ENCODE measurements at places on chromosomes 13 and 19.

GRCh38 chr13:53324656-53325055 is 296.0 kb downstream of the OLFM4 start:
- no peaks in the 10 kb centered on the region for H3K36me3 ChIP-seq
- no peak overlapping the region for H3K4me3 ChIP-seq
- DNase-seq = no peak
- no peak overlapping the region for H3K27ac ChIP-seq
- H3K4me1 ChIP-seq = no peaks in the 10 kb centered on the region

- H3K4me3 ChIP-seq = no peak overlapping the region
- no peak for DNase-seq
- no peaks in the 10 kb centered on the region for H3K36me3 ChIP-seq
These were observed 24.2 kb downstream of the NEK5 start for GRCh38 chr13:52104624-52105023.

DNA sequence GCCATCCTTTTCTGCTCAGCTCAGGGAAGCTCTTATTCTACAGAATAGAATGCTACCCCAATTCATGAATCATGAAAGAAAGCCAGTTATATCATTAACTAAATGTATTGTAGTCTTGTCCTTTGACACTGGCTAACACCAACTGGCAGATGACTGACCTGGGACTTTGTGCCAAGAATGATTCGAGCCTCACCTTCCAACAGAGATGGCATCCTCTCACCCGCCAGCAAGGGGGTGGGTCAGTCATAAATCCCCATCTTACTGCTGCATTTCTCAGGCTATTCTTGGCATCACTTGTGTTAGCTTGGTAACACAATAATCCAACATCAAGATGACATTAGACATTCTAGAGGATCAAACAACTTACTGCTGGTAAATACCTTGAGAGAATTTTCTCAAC is 1239.8 kb upstream of the MIR17HG start:
- H3K4me1 ChIP-seq = peaks cover 9% of the 10 kb centered on the region
- no peaks in the 10 kb centered on the region for H3K36me3 ChIP-seq
- no peak overlapping the region for H3K27ac ChIP-seq
- no peak for DNase-seq

- peaks cover 2% of the 10 kb centered on the region for H3K36me3 ChIP-seq
- H3K4me3 ChIP-seq = no peak overlapping the region
- H3K27me3 ChIP-seq = no peaks in the 10 kb centered on the region
- DNase-seq = no peak
- peaks cover 2% of the 10 kb centered on the region for H3K4me1 ChIP-seq
These were observed 15.3 kb downstream of the DYRK1B start for GRCh38 chr19:39818626-39819097.

- peak overlapping the region; percentile 90 for H3K27ac ChIP-seq
- H3K4me1 ChIP-seq = peaks cover 28% of the 10 kb centered on the region
- H3K36me3 ChIP-seq = no peaks in the 10 kb centered on the region
- H3K4me3 ChIP-seq = no peak overlapping the region
- DNase-seq = no peak
- no peaks in the 10 kb centered on the region for H3K27me3 ChIP-seq
These were observed 118.2 kb downstream of the MIPEP start for GRCh38 chr13:23770973-23771372.

- H3K36me3 ChIP-seq = no peaks in the 10 kb centered on the region
- H3K27me3 ChIP-seq = peaks cover 14% of the 10 kb centered on the region
- no peak overlapping the region for H3K27ac ChIP-seq
- H3K4me3 ChIP-seq = no peak overlapping the region
- H3K4me1 ChIP-seq = no peaks in the 10 kb centered on the region
These were observed 25.4 kb upstream of the NANOS2 start for GRCh38 chr19:45939792-45940514.

GRCh38 chr19:31943778-31944177 is 401.6 kb upstream of the ZNF507 start:
- H3K4me1 ChIP-seq = no peaks in the 10 kb centered on the region
- no peak overlapping the region for H3K27ac ChIP-seq
- DNase-seq = no peak
- H3K27me3 ChIP-seq = no peaks in the 10 kb centered on the region

GRCh38 chr19:9205501-9206113 is 13.8 kb downstream of the OR7D4 start:
- no peak overlapping the region for H3K27ac ChIP-seq
- H3K4me3 ChIP-seq = no peak overlapping the region
- no peaks in the 10 kb centered on the region for H3K36me3 ChIP-seq

- no peaks in the 10 kb centered on the region for H3K27me3 ChIP-seq
- no peak overlapping the region for H3K4me3 ChIP-seq
- no peak overlapping the region for H3K27ac ChIP-seq
- H3K36me3 ChIP-seq = no peaks in the 10 kb centered on the region
- H3K4me1 ChIP-seq = no peaks in the 10 kb centered on the region
These were observed 122.3 kb downstream of the URI1 start for GRCh38 chr19:30064348-30064699.

GRCh38 chr13:102261316-102261715 is 140.5 kb downstream of the FGF14 start:
- no peaks in the 10 kb centered on the region for H3K36me3 ChIP-seq
- no peak overlapping the region for H3K4me3 ChIP-seq
- DNase-seq = no peak

DNA sequence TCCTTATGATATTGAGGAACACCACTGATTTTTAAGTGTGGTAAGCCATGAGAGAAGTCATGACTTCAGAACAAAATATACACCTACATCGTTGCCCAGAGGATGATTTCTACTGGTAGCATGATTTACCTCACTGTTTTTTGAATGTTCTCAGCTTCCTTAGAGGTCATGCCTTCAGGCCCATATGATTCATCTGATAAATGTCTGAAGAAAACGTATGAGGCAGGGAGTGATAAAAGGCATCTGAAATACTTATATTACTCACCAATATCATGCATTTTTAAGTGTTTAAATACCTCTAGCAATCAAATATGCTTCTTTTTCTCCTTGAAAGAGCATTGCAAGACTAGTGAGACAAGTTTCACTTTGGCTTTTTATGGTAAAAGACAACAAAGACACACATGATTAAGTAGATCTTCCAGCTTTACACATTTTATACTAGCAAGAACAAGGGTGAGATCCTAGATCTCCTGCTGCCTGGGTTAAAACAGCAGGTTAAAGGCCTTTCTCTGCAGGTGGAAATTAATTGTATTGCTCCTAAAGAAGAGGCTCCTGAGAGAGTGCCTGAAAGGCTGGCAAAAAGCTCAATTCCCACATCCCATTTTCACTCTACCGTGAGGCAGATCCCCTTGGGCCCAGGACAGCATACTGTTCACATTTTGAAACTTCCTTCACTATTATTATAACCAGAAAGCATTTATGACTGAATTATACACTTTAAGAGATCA is 432.4 kb downstream of the SLITRK1 start:
- H3K4me1 ChIP-seq = peaks cover 17% of the 10 kb centered on the region

- H3K27ac ChIP-seq = no peak overlapping the region
- DNase-seq = no peak
- no peak overlapping the region for H3K4me3 ChIP-seq
- no peaks in the 10 kb centered on the region for H3K4me1 ChIP-seq
- H3K36me3 ChIP-seq = no peaks in the 10 kb centered on the region
These were observed 575.6 kb downstream of the DCT start for GRCh38 chr13:93903909-93904308.
